NCI-H1436 (cell line): ENCODE measurements at places on chromosomes 7 and 10.

DNA sequence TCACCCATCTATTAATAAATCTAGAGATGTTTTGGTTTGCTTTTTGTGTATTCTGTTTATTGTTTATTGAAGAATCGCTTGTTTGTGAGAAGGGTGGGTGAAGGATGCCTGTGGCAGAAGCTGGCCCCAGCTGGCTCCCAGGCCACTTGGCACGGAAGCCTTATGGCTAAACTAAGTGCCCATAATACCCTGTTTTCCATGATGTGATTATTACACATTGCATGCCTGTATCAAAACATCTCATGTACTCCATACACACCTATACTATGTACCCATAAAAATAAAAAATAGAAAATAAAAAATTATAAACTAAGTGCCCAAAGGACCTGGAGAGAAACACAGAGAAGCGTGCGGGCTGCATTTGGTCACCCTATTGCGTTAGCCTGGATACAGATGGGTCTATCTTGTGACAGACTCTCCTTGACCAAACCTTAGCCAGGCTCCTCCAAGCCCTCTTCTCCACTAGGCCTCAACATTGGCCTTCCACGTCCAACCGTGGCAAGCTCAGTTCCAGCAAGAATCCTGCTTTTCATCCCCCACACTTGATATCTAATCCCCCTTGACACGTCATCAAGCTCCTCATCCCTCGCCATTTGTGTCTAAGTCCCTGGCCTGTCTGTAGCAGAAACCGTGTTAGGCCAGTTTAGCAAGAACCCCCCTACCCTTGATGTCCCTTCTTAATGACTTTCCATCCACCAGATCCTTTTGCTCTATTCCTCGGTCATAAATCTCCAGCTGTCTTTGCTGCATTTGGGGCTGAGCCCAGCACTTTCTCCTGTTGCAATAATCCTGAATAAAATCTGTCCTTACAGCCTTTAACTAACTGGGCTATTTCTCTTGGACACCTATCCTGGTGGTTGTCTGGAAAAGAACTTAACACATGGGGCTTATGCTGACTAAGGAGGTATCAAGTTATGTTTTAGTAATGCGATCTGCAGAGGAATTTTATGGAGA is 245.2 kb downstream of the TNS3 start:
- DNase-seq: no peak

DNA sequence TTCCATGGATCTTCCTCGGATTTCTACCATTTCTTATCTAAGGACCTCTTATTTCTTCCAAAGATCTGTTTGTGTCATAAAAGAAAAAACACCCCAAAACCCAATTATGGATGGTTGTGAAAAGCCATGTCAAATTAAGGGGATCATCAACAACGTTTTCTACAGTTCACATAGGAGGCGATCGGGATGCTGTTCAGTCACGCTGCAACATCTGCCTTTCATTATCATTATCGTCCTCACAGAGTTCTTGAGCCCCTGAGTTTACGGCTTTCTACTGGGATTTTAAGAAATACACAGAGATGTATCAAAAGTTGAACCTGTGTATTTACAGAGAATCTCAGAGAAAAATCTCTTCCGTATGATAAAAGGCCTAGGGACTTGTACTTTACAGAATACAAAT is 101.4 kb downstream of the GRM8 start:
- DNase-seq: no peak

GRCh38 chr7:121604627-121605316 is 208.7 kb upstream of the FAM3C start:
- DNase-seq: no peak

DNA sequence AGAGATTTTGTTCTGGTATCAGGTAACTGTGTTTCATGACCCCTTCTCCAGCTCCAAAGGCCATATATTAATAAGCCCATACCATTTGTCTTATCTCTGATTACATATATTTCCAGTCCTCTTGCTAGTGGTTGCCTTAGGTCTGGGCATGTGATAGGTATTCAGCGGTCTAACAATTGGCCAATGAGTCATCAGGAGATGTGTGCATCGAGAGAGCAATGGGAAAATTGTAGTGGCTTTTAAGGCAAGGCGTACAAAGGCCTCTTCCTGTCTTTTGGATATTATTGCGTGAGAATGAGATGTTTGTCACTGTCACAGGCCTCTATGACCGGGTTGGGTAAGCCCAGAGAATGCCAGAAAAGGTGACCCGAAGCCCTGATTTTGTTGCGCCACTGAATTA is 38.6 kb upstream of the SFRP5 start:
- DNase-seq: no peak

- no peak for DNase-seq
Measured at GRCh38 chr10:120011359-120012130, 119.0 kb downstream of the SEC23IP start.

GRCh38 chr7:37045681-37046179 is 321.4 kb upstream of the AOAH start:
- no peak for DNase-seq
